ENCODE measurements at places on chromosomes 3 and 15. TPM values are rescaled to one million over a fixed set of nuclear protein-coding genes. Genes with fewer than 3 reads are reported as not detected.

TMEM212 gene
- not detected for total RNA-seq

CCDC39 gene
- total RNA-seq: not detected

ITIH1 gene
- not detected for total RNA-seq

TRPM1 gene
- total RNA-seq: not detected

CNTN4 gene
- not detected for total RNA-seq

ITPKA gene
- total RNA-seq: 5.1 TPM

CAMKV gene
- total RNA-seq: 0.21 TPM

MKRN3 gene
- 1.6 TPM for total RNA-seq

ABHD5 gene
- total RNA-seq: 22.0 TPM
